ENCODE measurements at places on chromosomes 7 and 10.

DNA sequence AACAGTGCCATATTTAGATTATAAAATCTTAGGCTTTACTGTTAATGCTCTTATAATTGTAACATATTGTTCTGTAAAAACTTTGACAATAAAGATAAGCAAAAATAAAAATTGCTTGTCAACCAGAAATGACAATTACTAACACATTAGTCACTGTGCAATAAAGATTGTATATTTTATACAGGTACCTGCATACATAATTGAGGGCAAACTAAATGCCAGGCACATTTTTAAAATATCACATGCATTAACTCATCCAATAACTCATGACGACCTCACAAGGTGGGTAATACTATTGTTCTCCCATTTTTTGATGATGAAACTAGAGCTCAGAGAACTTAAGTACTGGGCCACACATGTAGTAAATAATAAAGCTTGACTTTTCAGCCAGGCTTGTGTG is 1020.2 kb upstream of the C7orf33 start:
- no peak for DNase-seq

- DNase-seq: no peak
Measured at GRCh38 chr10:16966991-16967865, 150.0 kb upstream of the RSU1 start.

GRCh38 chr7:155998328-155998691 is 186.0 kb upstream of the SHH start:
- peak; percentile 43 for DNase-seq

DNA sequence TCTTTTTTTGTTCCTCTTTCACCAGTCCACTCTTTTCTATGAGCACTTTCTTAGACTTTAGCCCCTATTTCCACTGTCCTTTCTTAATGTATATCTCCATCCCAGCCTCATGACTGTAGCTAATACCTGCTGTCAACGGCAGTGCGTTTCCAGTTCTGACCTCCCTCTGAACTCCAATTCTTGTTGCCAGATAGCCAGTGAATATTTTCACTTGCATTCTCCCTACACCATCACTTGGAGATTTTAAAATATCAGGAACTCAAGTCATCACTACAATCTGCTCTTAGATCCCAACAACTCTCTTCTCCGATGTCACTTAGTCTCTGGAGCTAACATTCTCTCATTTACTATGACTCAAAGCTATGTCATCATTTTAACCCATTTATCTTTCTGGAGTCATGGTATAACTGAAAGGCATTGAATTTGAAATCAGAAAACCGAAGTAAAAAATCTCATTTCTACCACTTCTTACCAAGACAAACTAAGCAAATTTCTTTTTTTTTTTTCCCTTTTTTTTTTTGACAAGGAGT is 5.1 kb upstream of the SLC16A12 start:
- no peak for DNase-seq

DNA sequence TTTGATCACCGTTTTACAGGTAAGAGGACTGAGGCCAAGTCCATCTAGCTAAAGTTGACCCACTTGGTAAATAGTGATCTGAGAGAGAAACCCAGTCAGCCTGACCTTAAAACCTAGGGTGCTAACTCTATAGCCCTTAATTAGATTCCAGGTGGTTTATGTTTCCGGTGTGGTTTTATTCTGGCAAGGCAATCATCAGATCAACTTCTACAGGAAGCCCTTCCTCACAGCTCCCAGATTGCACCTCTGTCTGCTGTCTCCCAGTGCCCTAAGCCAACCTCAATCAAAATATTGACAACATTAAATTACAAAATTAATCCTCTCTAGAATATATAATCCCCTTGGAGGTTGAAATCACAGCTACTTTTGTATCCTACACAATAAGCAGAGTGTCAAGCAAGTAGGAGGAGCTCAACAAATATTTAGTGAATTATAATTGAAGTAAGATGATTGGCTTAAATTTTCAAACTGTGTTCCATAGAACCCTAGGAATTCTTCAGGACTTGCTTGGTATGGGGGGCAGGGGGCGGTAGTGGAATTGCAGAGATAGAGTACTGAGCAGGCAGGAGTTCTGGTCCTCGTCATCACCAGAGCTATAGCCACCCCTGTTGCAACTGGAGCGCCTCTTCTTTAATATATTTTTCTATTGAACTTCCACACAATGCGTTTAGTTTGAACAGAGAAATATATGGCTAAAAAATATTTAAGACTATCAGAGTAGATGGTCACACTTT is 692.8 kb upstream of the LRRN3 start:
- DNase-seq: no peak
